ENCODE measurements at places on chromosomes 6 and 20. TPM values are rescaled to one million over a fixed set of nuclear protein-coding genes. Genes with fewer than 3 reads are reported as not detected.

Gene FAM184A
- under 0.01 TPM for total RNA-seq

Gene SGK2
- total RNA-seq, result not detected

Gene DDX39B
- 354 TPM for total RNA-seq

Gene CD93
- total RNA-seq, result 533 TPM

Gene TGM2
- total RNA-seq, result 325 TPM

Gene TSPO2
- total RNA-seq, result not detected

Gene GSTA1
- total RNA-seq, result not detected

Gene PDYN
- not detected for total RNA-seq

Gene PAK5
- not detected for total RNA-seq

Gene LY6G6C
- total RNA-seq, result not detected

Gene STMND1
- total RNA-seq, result not detected

Measured in epithelial cell of umbilical artery (primary cell).